Activated T-helper 9 cell treated with anti-CD3 and anti-CD28 coated beads, Interleukin-2, amount 50 U/mL, for 16 hours (primary cell): ENCODE measurements at places on chromosomes 13 and 19.
A peak's percentile ranks its signal among the peaks of the same experiment; 100 is the strongest.

- no peak for DNase-seq
Observed at GRCh38 chr13:95676105-95676761, 706 bp upstream of the DNAJC3 start.

DNA sequence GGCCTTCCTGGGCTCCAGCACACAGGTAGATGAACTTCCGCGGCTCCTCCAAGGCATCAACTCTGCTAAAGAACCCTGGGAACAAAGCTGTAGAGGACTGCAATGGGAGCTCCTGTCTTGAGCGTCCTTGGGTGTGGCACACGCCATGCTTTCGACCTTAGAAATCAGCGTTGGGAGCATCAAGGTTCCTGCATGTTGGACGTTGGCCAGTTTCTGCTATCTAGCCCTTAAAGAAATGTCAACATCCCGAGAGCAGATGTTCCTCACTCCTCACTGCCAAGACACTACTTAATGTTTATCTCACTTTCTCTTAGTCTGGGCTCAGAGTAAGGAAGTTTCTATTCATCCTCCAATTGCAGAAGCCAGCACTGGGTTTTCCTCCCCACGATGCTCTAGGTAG, 70.6 kb upstream of the MEDAG start:
- no peak for DNase-seq

DNA sequence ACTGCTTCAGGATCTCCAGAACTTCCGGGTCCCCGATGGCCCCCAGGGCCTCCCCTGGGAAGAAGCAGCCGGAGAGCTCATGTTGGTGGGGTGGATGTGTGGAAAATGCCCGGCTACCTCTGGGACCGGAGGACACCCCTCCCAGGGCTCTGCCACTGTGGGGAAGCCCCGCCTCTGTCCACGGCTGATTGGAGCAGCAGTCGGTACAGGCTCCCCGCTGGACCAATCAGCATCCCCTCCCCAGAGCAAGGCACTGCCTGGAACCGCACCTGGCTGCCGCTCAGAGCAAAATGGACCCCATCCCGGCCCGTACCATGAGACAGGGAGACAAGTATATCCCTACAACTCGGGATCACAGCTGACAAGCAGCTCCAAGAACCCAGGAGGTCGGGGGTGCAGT, 6.4 kb downstream of the DOHH start:
- no peak for DNase-seq

GRCh38 chr19:55384131-55384919, at the start of gene TMEM238:
Gene TMEM238 (minus strand): TSS chr19:55384292. CDS start chr19:55384259, 33 bp downstream.
- DNase-seq = peak; percentile 16

- DNase-seq = no peak
Observed at GRCh38 chr19:2809387-2810140, 10.1 kb upstream of the ZNF554 start.

GRCh38 chr13:27578121-27579030, 42.0 kb downstream of the LNX2 start:
- DNase-seq = no peak

DNA sequence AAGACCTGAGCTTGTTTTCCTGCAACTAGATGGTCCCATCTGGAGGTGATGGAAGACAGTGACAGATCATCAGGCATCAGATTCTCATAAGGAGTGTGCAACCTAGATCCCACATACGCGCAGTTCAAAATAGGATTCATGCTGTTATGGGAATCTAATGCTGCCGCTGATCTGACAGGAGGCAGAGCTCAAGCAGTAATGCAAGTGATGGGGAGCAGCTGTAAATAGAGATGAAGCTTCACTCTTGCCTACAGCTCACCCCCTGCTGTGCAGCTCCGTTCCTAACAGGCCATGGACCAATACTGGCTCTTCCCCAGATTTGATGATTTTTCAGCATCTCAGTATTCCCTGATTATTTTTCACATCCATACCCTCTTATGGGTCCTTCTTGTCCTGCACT, 208.4 kb upstream of the RXFP2 start:
- no peak for DNase-seq

- no peak for DNase-seq
Observed at GRCh38 chr19:18736415-18737336, 53.2 kb downstream of the CRTC1 start.
